Adipose tissue (tissue), 3 donors: ENCODE measurements at places on chromosomes 16 and 17. TPM values are rescaled to one million over a fixed set of nuclear protein-coding genes. Genes with fewer than 3 reads are reported as not detected.

The CDK3 gene
- polyA plus RNA-seq, result 5.4 TPM

The CDK5RAP3 gene
- polyA plus RNA-seq, result 156 TPM

The CHST4 gene
- not detected for polyA plus RNA-seq

The KRTAP29-1 gene
- polyA plus RNA-seq, result not detected

The LPCAT2 gene
- 2.0 TPM for polyA plus RNA-seq

The CHD9NB gene
- 1.2 TPM for polyA plus RNA-seq

The KCNH6 gene
- polyA plus RNA-seq, result not detected

The SLC13A5 gene
- 0.10 TPM for polyA plus RNA-seq

The SLC47A1 gene
- polyA plus RNA-seq, result 0.36 TPM

The SPATA22 gene
- not detected for polyA plus RNA-seq

The KRTAP3-1 gene
- polyA plus RNA-seq, result not detected

The MYL11 gene
- polyA plus RNA-seq, result 0.98 TPM

The HOXB1 gene
- polyA plus RNA-seq, result 0.45 TPM

The CORO1A gene
- polyA plus RNA-seq, result 72.4 TPM

The MIEN1 gene
- 79.4 TPM for polyA plus RNA-seq

The CACNG5 gene
- not detected for polyA plus RNA-seq

The NATD1 gene
- polyA plus RNA-seq, result 7.3 TPM

The ATPAF2 gene
- polyA plus RNA-seq, result 16.5 TPM

The OMG gene
- 2.5 TPM for polyA plus RNA-seq

The SPAG5 gene
- polyA plus RNA-seq, result 2.9 TPM

The KRT20 gene
- polyA plus RNA-seq, result 0.03 TPM

The MYH11 gene
- 58.0 TPM for polyA plus RNA-seq

The WSB1 gene
- polyA plus RNA-seq, result 116 TPM

The MYH2 gene
- polyA plus RNA-seq, result 0.33 TPM

The NQO1 gene
- polyA plus RNA-seq, result 69.2 TPM

The P3H4 gene
- 9.7 TPM for polyA plus RNA-seq

The ZCCHC14 gene
- polyA plus RNA-seq, result 7.6 TPM

The TBC1D26 gene
- polyA plus RNA-seq, result 0.05 TPM

The ARHGAP44 gene
- polyA plus RNA-seq, result 2.8 TPM

The SLC2A4 gene
- 10.2 TPM for polyA plus RNA-seq

The CES1 gene
- polyA plus RNA-seq, result 34.8 TPM

The GPR142 gene
- polyA plus RNA-seq, result 0.31 TPM

The WNK4 gene
- 0.45 TPM for polyA plus RNA-seq

The KRTAP1-5 gene
- polyA plus RNA-seq, result not detected

The AOC2 gene
- 3.1 TPM for polyA plus RNA-seq

The SAMD14 gene
- polyA plus RNA-seq, result 1.3 TPM

The GAST gene
- not detected for polyA plus RNA-seq

The PEX12 gene
- 3.1 TPM for polyA plus RNA-seq

The SMIM5 gene
- polyA plus RNA-seq, result 1.5 TPM

The GUCY2D gene
- polyA plus RNA-seq, result 0.15 TPM

The TEKT5 gene
- polyA plus RNA-seq, result 0.10 TPM

The PRSS53 gene
- polyA plus RNA-seq, result 2.4 TPM

The MPP3 gene
- 4.9 TPM for polyA plus RNA-seq
